ENCODE measurements at places on chromosomes 16 and 17.

GRCh38 chr16:87486282-87486681 is 6.5 kb downstream of the ZCCHC14 start:
- DNase-seq: no peak

DNA sequence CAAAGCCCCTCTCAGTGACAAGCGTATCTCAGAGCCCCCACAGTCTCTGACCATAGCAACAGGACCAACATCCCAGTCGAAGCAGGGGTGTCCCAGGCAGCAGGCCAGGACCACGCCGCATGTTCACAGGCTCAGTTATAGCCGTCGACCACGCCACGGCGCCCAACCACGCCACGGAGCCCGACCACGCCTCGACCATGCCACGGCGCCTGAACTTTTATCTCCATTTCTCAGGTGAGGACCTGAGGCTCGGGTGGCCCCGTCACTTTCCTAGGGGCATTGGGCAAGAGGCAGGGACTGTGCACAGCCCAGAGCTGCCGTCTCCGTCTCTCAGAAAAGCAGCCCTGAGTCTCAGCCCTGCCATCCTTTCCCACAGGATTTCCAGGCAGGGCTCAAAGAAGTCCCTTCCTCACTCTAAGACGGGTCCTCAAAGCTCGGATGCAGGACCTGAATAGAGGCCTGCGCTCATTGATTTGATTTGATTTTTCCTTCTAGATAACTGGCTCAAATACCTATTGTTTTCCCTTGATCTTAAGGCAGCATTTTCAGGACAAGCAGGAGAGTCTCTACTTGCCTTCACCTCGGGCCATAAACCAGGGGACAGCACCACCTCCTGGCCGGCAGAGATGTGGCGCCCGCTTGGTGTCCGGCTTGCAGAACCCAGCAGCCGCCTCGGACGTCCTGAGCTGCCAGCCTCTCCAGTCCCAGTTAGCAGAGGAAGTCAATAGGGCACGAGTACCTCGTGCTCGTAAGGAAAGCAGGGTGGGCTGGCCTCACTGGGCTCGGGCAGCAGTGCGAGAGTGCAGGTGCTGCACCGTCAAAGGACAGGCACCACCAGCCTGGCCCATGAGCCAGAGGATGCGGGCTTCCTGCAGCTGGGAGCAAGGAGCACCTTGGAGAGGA is 38.8 kb downstream of the C16orf95 start:
- peak; percentile 7 for DNase-seq

DNA sequence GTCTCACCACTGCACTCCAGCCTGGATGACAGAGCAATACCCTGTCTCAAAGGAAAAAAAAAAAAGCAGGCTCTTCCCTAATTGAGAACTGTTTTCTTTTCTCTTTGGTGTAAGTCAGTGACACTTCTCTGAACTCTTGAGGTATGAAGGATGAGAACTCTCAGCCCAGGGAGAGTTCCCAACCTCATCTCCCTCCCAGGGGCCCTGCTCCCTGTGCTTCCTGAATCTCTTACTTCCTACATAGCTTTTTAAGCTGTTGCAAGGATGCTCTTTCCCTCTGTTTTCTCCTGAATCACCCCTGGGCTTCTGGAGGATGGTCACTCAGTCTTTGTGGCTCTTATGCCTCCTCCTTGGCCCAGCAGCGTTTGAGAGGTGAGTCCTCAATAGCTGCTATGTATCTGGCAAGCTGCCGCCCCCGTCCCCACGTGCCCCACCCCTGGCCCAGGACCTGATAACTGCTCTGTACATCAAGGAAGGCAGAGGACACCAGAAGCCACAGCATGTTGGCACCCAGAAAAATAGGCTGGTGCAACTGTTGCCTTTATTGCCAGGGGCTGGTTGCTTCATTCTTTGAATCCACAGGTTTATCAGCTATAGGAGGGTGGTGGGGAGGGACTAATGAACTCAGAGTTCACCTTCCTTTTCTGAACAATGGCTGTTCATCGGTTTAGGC is 24.0 kb downstream of the IGF2BP1 start:
- no peak for DNase-seq

DNA sequence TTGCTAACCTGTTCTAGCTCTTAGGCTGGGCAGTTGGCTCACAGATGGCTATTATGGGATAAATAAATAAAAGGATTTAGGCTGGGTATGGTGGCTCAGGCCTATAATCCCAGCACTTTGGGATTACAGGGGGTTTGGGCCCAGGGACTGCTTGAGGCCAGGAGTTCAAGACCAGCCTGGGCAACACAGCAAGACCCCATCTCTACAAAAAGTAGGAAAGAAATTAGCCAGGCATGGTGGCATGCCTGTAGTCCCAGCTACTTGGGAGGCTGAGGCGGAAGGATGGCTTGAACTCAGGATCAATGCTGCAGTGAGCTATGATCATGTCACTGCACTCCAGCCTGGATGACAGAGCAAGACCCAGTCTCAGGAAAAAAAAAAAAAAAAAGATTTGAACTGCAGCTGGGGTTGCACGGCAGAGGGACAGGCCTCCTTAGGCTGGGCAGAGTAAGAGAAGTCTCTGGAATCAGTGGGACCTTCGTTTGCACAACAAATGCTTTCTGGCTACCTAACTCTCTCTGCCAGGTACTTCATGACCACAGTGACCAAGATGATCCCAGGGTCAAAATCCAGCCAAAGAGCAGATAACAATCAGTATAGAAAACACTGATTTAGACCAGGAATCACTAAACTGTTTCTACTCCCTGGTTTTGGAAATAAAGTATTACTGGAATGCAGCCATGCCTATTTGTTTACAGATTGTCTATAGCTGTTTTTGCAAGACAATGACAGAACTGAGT is 6.8 kb downstream of the RUSF1 start:
- no peak for DNase-seq

DNA sequence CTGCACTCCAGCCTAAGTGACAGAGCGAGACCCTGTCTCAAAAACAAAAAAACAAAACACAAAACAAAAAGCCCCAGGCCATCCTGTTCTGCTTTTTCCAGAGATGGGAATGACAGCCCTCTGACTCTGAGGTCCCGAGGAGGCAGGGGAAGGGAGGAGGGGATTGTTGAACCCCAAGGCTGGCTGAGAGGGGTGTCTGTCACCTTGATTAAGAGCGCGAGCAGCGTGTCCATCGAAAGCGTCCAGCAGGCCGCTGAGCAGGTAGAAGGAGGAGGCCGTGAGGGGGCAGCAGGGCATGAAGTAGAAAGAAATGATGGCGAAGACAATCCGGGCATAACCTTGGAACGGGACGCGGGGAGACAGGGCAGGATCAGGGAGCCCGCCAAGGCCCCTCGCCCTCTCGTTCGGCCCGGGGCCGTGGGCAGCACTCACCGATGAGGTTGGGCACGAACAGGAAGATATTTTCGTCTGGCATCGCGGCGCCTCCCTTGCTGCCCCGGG is 593 bp downstream of the CDIPT start:
- no peak for DNase-seq

GRCh38 chr17:61249649-61250299 is 149.9 kb upstream of the TBX2 start:
- no peak for DNase-seq

DNA sequence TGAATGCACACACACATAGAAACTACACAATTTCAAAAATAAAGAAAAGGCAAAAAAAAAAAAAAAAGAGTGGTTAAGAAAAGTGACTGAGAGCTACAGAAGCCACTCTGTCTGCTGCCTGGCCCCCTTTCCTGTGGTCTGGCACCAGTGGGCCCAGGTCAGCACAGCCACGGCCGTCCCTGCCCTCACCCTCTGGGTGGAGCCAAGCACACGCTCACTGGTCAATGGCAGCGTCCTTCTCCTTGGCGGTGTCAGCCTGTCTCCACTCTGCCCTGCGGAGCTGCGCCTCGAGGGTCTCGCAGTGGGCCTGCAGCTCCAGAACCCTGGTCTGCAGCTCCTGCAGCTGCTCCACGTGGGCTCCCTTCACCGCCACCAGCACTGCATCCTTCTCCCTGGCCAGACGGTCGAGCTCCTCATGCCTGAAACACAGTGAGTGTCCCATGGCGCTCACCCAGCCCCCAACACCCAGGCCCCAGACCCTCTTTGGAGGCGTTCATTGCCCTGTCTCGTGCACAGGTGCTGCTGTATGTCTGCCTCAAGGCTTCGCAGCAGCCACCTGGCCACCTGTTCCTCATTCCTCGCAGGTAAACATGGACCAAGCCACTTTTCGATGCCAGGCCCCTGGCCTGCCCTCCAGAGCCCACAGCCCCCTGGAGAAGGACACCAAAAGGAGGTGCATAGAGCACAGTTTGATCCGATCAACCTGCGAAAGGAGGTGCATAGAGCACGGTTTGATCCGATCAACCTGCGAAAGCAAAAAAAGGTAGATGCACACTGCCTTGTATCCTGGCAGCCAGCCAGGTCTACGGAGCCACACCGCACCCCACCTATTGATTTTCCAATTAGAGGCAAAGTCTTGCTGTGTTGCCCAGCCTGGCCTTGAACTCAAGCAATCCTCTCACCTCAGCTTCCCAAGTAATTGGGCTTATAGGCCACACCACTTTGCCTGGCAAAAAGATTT is 24.4 kb downstream of the CCDC57 start:
- DNase-seq: no peak

- DNase-seq: no peak
Observed at GRCh38 chr17:50917418-50917743, 51.2 kb upstream of the TOB1 start.

- no peak for DNase-seq
Observed at GRCh38 chr17:9855036-9855435, 29.3 kb downstream of the GLP2R start.

- peak; percentile 85 for DNase-seq
Observed at GRCh38 chr17:47840742-47841487, at the start of gene SCRN2. TSS of gene SCRN2 (minus strand) at chr17:47841273. CDS start at chr17:47840843, 430 bp downstream.

GRCh38 chr16:66862023-66862520 is 17.9 kb downstream of the CA7 start:
- DNase-seq: no peak

- DNase-seq: no peak
Observed at GRCh38 chr17:65987988-65988387, 203.9 kb downstream of the CEP112 start.

GRCh38 chr16:76784530-76784929 is 406.5 kb upstream of the MON1B start:
- no peak for DNase-seq

DNA sequence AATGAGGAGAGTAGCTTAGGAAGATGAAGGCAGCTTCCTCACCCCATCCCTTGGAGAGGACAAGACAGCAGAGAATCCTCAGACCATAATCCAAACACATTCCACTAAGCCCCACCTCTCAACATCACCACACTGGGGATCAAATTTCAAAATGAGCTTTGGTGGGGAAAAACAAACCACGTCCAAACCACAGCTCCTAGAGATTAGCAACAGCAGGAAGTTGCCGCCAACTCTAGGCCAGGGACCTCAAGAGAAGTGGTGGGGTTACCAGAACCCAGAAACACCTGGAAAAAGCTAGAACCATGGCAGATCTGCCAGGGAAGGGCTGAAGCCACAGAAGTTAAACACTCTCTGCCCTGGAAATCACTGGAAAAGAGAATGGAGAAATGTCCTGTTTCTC is 571.6 kb downstream of the HS3ST4 start:
- DNase-seq: no peak

DNA sequence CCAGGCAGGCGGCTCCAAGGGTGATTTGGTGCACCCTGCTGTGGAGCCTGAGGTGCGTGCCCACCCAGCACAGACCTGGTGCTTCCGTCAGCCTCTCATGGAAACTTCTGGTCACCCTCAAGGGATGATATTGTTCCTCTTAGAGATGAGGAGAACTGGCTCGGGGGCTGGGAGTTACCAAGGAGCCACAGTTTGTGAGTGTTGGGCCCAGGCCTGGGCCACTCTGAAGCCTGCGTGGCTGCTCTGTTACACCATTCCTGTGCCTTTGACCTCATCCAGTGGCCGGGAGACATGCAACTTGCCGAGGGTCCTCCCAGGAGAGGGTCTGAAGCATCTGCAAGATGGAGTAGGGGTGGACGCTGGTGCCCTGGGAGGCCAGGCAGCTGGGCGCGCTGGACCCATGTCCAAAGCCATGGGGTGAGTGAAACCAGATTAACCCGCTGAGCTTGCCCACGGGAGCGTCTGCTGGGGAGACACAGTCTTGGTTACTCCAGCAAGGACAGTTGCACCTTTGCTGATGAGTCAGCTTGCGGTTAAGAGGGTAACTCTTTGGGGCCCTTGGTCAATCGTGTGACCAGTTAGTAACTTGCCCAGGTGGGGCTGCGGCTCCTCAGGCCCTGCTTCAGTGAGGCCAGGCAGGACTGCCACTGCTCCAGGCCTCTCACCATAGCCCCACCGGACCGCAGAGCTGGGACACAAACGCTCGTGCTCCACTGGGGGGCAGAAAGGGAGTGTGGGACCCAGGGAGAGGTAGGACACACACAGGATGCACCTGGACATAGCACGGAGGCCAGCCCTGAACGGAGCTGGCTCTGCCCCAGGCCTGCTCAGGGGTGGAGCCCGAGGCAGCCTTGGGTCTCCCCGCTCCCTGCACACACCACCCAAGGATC is 7.5 kb downstream of the C16orf90 start:
- no peak for DNase-seq

DNA sequence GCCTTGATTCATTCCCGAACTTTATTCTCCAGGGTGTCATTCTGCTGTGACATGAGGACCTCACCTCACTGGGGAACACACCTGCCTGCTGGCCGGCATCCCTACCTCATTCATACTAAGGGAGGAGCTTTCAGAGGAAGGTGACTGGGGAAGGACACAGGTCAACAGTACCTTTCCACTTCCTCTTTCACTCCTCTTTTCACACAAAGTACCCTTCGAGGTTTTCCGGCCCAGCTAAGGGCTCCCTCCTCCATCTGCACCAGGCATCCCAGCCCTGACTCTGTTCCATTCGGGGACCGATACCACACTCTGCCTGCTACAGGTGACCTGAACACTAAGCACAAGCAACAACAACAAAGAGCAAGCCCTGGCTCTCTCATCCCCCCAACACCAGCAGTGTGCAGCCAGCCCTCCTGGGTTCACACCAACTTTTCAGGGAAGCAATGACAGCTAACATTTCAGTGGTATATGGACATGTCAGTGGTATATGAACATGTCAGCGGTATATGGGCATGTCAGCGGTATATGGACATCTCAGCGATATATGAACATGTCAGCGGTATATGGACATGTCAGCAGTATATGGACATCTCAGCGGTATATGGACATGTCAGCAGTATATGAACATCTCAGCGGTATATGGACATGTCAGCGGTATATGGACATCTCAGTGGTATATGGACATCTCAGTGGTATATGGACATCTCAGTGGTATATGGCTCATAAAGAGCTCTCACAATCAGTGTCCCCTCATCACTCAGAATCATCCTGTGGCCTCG is 16.0 kb downstream of the TRIM25 start:
- no peak for DNase-seq

DNA sequence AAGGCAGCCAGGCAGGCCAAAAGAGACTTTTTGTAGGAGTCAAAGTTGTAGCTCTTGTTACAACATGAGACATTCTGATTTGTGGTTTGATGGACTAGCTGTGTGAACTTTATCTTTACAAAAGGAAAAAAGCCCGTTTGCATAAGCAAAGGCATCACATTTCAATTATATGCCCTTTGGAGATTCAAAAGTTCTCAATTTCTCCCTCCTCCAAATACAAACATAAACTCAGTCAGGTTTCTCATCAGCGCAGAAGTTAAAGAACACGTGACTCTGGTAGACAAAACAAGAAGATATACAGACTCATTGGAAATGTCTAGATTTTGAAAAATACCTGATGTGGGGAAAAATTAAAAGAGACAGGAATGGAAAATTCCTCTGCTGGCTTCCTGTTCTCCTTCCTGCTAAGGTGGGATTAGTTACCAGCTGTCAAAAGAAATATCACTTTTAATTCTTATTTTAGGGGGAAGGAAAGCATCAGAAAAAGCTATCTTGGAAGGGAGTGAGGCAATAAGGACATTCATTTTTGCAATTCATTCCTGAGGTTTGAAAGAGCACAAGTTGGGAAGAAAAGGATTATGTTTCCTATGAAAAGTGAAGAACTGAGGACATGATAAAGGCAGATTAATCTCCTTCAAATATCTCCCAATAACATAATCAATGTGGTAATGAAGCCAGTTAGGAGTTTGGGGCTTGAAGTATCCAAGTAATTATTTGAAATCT is 4.6 kb upstream of the KCNJ16 start:
- no peak for DNase-seq
